ENCODE measurements at places on chromosomes 4 and X. TPM values are rescaled to one million over a fixed set of nuclear protein-coding genes. Genes with fewer than 3 reads are reported as not detected.

DNA sequence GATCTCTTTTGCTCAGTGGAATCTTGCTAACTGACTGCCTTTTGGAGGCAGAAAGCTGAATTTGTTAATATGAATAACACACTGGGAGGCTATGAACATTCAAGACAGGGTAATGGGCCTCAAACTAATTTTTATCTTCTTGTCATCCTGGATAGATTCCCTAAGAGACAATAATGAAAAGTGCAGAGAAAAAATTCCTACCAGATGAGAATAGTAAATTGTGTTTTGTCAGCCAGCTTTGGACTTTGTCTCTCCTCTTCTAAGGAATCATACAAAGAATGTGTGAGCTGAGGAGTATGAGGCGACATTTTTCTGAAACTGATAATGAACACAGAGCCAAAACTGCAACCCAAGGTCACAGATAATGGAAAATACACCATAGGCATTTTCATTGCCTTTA is 649.3 kb downstream of the IQCM start:
- DNase-seq = no peak

GRCh38 chrX:100674705-100675104 is 30.7 kb downstream of the SRPX2 start:
- no peak for DNase-seq

Gene PNMA6A
- total RNA-seq = 2.9 TPM

- DNase-seq = no peak
These were observed 9.0 kb upstream of the GLOD5 start for GRCh38 chrX:48752498-48752897.

- DNase-seq = no peak
These were observed 111.0 kb downstream of the DHX15 start for GRCh38 chr4:24473309-24473721.

Gene CYSLTR1
- total RNA-seq = not detected

Gene RHOXF2B
- not detected for total RNA-seq

- no peak for DNase-seq
These were observed 48.3 kb downstream of the DMP1 start for GRCh38 chr4:87698394-87698793.

Gene WNK3
- total RNA-seq = 0.67 TPM

GRCh38 chrX:43865791-43866190 is 16.5 kb downstream of the MAOB start:
- DNase-seq = no peak

DNA sequence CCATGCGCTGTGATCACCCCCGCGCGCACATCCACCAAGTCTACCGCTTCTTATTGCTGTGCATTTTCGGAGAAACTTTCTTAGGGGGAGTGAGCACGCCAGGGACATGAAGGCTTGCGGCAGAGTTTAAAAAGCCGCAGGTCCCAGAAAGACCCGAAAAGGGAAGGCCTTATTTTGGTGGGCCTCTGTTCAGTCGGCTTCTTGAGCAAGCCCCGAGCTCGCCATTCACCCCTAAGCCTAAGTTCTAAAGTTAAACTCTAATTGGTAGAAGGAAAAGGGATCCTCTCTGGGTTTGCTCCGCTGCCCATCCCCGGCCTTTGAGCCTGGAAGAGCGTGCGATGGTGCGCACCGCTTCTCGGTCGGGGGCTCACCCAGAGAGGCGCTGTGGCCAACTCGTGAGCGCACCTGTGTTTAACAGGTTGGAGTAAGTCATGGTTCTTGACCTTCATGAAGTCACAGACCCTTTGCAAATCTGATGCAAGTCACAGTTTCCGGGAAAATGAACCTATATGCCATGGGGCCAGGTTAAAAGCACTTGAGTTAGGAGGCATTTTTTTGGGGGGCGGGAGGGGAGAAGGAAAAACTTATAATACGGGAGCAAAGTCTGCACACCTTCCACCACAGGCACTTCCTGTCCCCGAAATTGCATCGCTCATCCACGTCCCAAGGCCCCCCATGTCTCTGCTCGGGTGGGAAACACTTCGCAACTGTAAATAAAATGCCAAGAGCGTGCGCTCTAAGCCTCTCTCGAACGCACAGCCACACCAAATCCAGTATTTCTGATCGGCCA is 1.9 kb downstream of the PHOX2B start:
- no peak for DNase-seq

Gene PABPC1L2B
- total RNA-seq = not detected

Gene PJA1
- 15.8 TPM for total RNA-seq

- no peak for DNase-seq
These were observed 7.4 kb upstream of the HPRT1 start for GRCh38 chrX:134452596-134452995.

DNA sequence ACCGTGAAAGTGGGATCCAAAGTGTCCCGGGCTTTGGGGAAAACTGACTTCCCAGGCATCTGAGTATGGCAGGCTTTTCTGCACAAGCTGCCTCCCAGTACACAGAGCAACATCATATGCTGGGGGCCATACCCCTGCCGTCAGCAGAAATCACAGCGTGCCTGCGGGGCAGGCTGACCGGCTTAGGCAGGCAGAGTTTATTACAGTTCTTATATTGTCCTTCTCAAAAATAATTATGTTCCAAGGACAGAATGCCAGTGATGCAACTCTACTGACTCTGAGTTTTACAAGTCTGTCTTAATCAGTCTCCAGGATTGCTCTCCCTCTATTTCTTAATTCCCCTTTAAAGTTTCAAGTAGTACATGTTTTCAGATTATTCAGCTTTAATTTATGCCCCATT is 37.0 kb downstream of the IL21 start:
- no peak for DNase-seq

DNA sequence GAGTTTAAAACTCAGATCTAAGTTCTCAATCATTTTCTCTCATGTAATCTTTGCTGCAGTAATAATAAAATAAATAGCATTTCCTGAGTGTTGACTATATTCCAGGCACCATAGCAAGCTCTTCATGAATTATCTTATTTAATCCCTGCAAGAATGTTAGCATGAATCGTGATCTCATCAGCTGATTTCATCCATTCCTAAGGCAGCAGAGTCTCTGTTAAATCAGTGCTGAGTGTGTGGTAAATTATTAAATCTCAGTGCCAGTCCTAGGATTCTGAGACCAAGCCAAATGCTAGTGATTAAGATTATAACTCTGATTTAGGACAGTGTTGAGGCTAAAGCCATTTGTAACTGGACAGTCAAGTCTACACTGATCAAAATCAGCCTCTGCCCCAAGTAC is 240.3 kb upstream of the TAPT1 start:
- no peak for DNase-seq

DNA sequence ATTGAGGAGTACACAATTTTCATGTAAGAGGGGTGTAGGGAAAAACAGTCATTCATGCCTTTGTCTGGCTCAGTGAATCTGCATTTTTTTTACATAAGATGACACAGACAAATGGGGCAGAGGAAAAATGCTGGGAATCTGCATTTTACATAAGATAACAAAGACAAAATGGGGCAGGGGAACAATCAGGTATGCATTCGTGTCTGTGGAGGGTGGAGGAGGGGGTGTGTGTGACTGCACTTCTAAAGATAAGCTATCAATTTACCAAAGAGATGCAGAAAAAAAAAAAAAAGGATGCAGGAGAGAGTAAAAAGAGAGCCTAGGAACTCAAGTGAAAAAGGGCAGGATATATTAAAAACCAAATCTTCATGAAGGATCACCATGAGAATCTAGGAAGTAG is 637.4 kb downstream of the ZNF674 start:
- DNase-seq = no peak

Gene PFKFB1
- 0.35 TPM for total RNA-seq

Gene KLHL8
- total RNA-seq = 11.6 TPM

Gene GPRASP2
- total RNA-seq = 9.8 TPM

- DNase-seq = no peak
These were observed 239.3 kb downstream of the C4orf33 start for GRCh38 chr4:129335276-129335675.

DNA sequence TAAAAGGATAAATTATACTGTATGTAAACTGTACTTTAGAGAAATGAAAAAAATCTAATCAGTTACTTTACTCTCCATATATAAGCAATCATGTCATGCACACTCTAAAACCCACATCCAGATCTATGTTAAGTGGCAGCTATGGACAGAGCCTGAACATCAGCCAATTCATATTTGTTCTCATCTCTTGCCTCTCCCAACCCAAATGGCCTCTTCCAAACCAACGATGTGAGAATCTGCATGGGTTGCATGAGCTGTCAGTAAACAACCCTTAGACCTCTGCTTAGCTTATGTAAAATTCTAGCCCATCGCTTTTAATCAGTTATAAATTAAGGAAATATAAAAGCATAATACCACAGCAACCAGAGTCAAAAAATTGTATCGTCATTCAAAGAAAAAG is 288.7 kb upstream of the INTU start:
- no peak for DNase-seq

DNA sequence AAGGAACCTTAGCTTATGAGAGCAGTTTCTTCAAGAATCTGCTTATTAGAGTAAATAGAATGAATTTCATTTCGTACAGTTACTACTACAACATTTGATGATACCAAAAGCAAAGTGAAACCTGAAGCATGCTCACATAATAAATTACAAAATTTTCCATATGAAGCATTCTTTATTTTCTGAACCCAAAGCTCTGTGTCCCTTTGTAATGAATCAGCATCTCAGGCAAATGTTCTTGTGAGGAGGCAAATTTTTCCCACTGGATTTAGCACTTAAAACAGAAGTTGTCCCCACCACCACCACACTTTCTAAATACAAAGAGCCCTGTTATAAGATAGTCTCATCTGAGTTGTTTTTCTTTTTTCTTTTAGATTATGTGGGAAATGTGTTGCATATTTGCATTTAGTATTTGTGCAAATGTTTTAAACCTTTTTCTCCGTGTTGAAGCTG is 70.7 kb upstream of the NFKB1 start:
- no peak for DNase-seq

GRCh38 chr4:181670506-181670905 is 572.7 kb upstream of the TENM3 start:
- DNase-seq = no peak

Gene ATP6AP1
- total RNA-seq = 105 TPM

- no peak for DNase-seq
These were observed 123.8 kb downstream of the ANK2 start for GRCh38 chr4:113173126-113173792.

DNA sequence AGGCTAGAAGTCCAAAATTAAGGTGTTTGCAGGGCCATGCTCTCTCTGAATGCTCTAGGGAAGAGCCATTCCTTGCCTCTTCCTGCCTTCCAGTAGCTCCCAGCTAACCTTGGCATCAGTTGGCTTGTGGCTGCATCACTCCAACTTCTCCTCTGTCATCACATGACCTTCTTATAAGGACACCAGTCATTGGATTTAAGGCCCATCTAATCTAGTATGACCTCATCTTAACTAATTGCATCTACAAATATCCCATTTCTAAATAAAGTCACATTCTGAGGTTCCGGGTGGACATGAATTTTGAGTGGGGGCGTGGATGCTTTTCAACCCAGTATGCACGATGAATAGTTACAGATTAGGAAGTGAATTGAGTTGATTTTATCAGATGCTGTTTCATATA is 89.7 kb downstream of the DOCK11 start:
- DNase-seq = no peak

GRCh38 chr4:57219431-57219830 is 109.2 kb upstream of the IGFBP7 start:
- no peak for DNase-seq

DNA sequence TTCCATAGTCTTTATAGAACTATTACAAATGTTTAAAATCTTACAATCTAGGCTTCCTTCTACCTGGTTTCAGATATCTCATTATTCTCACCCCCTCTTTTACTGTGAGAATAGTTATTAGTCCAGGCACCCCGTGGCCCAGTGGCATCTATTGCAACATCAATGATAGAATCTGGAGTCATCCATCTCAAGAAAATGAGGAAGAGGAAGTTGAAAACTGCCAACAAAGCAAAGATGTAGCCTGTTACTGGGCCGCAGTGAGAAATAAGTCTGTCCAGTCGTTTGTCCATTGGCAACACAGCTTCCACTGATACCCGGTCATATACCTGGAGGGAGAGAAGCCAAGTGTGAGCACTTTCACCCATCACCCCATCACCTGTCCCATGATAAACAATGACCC is 6.0 kb upstream of the ASB11 start:
- no peak for DNase-seq

DNA sequence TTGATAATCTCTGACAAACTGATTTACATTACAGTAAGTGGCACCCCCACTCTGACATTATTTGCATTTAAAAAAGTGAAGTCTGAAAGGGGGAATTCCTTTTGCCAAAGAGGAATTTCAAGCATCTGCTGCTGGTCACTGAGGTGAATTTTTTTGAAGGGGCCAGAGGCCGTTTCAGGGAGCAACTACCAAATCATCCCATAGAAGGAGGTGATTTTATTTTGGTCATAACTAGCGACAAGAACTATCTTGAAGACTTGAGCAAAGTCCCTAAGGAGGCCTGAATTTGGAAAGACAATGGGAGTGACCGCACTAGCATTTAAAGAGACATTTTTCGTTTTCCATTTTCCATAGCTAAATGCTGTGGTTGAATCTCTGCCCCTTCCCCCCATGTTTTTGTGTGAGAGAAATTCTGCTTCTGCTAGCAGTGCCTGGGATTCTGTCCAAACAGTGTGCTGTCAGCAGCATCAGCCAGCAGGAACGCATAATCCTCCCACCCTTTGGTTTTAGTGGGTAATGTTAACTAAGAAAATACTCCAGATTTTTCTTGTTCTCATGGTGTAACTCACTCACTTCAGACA is 110.1 kb upstream of the MED14 start:
- no peak for DNase-seq

GRCh38 chr4:150828159-150828558 is 186.9 kb downstream of the LRBA start:
- no peak for DNase-seq

GRCh38 chr4:37132351-37132974 is 112.1 kb upstream of the NWD2 start:
- no peak for DNase-seq

GRCh38 chr4:168773388-168774195 is 236.5 kb downstream of the CBR4 start:
- no peak for DNase-seq

DNA sequence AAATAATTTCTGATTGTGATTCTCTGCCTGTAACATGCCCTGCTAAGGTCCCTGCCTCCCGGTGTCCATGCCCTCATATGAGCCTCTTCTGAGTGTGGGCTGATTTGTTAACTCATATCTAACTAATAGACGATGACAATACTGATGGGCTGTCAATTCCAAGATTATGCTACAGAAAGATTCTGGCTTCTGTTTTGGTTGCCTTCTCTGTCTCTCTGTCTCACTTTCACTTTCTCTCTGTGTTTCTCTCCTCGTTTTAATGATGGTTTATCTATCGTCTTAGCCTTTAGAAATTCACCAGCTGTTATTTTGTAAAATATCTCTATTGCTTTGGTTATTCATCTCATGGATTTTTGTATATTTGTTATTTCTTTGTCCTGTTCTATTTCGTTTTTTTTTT is 312.5 kb upstream of the ANXA10 start:
- DNase-seq = no peak

GRCh38 chrX:9183481-9183880 is 149.6 kb upstream of the FAM9B start:
- no peak for DNase-seq

Gene MAGEC3
- not detected for total RNA-seq

Gene ANK2
- 24.0 TPM for total RNA-seq

- no peak for DNase-seq
These were observed 97.9 kb downstream of the GC start for GRCh38 chr4:71685975-71686374.

Data from NCI-H460 (cell line).